ENCODE measurements at places on chromosomes 5 and 9.

GRCh38 chr5:169719360-169720314, 82.6 kb downstream of the DOCK2 start:
- DNase-seq, result no peak

DNA sequence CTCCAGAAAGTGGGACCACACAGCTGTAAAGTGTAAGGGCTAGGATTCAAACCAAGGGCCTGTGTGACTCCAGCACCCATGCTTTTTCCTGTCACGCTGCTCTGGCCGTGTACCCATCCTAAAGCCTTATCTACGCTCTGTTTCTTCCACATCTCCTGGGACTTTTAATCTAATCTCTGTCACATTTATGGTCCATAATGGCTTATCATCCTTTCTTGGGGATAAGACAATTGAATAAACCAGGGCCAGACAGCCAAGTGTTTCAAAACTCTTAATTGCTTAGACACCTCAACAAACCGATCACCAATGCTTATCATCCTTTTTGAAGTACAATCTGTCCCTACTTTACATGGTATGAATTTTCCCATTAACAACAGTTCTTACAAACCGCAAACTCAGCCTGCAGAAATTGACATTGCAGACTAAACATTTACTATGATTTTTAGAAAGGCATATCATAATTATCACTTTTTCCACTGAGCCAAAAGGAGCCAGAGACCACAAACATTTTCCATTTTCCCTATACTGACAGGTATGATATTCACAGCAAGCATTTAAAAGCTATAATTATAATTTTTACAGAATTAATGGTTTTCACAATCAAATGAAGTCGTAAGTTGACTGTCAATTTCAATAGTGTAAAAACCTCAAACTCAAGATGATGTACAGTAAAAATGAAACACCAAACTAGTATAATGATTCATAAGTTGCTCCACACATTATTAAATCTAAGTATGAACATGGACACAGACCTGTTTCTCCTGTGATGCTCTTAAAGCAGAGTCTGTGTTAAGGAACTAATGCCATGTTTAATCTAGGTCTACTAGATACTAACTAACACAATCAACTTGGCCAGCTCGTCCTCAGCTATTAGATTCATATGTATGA, 99.5 kb downstream of the FBXW11 start:
- no peak for DNase-seq

DNA sequence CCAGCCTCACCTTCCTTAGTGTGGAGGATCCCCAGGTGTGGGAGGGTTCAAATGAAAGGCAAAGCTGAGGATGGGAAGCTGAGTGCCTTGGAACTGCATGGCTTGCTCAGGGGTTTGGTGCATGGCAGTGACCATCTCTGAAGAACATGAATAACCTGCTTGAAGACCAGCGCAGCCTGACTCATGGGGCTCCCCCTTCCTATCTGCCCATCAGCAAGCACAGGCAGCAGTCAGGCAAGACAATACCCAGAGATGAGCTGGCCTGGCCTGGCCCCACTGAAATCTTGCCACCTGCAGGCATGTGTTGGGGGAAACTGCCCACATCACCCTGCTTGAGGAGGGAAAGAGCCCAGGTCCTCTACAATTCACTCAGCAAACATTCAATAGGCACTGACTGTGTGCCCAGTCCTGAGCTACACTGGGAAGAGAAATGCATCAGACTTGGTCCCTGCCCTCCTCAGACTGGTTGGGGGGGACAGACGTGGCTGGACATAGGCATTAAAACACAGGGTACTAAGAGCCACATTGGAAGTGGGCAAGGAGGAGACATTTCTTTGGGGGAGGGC, 105.0 kb upstream of the ALDH1B1 start:
- no peak for DNase-seq

GRCh38 chr5:154058055-154059038, 19.6 kb downstream of the MFAP3 start:
- no peak for DNase-seq

Measured in iPS DF 6.9 (cell line).